Effector memory CD8-positive, alpha-beta T cell (primary cell): ENCODE measurements at places on chromosomes 1 and 21.

GRCh38 chr1:225906467-225906866, 17.5 kb upstream of the LEFTY1 start:
- DNase-seq = no peak

DNA sequence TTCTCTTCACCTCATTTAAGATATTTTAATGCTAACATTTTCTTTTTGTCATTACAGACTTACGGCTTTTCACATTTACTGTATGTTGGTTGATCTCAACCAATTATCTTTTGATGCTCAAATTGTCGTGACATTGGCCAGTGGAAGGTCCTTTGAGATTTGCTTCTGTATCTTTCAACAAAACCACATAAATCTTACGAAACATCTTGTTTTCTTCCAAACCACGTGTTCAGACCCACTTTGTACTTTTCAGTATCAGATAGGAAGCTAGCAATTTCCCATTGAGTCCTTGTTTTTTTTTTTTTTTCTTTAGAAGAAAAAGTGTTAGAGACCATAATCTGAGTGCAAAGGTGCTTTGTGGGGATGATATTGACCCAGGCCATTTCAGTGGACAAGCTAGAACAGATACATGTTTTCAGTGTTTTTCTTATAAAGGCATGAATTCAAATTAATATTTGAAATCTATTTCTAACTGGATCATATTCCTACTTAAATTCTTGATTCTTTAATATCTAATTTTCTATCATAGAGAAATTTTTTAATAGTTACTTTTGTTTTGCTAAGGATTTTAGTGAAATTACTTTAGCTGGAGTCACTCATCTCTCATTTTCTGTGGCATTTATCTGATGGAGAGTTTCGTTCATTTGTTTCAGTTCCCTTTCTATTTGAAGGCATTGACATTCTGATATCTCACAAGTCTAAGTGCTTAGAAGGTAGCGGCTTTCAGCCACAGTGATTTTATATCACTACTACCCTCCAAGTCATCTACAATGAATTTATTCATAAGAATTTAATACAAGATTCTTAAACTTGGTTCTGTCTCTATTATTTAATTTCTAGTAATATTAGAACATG, 26.7 kb downstream of the ATG4C start:
- no peak for DNase-seq

DNA sequence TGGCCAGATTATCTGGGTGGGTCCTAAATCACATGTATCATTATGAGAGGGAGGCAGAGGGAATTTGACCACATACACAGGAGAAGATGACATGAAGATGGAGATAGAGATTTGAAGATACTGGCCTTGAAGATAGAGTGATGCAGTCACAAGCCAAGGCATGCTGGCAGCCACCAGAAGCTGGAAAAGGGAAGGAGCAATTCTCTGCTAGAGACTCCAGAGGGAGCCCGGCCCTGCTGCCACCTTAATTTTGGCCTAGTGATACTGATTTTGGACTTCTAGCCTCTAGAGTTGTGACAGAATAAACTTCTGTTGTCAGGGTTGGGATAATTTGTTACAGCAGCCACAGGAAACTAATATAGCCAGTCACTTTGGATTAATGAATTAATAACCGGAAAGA, 2.2 kb upstream of the PRDM2 start:
- DNase-seq = no peak

DNA sequence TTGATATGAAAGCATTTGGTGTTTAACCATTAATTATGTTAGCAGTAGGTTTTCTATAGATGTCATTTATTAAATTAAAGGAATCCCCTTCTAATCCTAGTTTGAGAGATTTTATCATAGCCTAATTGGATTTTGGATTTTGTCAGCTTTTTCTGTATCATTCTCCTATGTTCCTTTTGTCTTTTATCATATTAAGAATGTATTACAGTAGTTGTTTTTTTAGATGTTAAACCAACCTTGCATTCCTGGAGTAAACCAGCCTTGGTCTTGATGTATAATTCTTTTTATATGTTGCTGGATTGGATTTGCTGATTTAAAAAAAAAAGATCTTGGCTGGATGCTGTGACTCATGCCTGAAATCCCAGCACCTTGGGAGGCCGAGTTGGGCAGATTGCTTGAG, 5.6 kb downstream of the SETDB1 start:
- DNase-seq = no peak

DNA sequence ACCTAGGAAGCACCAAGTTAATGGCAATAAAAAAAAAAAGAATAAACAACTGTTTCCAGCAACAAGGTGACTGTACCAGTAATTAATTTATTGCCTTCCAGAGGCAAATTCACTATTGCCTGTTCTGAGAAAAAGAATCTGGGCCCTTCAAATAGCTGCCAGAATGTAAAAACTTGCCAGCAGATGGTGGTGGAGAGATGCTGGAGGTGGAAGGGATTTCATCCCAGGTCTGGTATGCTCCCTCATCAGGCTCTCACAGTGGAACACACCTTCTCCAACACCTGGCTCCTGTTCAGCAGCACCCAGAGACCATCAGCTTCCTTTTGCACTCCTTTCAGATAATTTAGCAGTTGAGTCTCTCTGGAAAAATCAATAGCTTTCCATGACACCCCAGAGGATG, 792.9 kb upstream of the ADAMTS5 start:
- no peak for DNase-seq

DNA sequence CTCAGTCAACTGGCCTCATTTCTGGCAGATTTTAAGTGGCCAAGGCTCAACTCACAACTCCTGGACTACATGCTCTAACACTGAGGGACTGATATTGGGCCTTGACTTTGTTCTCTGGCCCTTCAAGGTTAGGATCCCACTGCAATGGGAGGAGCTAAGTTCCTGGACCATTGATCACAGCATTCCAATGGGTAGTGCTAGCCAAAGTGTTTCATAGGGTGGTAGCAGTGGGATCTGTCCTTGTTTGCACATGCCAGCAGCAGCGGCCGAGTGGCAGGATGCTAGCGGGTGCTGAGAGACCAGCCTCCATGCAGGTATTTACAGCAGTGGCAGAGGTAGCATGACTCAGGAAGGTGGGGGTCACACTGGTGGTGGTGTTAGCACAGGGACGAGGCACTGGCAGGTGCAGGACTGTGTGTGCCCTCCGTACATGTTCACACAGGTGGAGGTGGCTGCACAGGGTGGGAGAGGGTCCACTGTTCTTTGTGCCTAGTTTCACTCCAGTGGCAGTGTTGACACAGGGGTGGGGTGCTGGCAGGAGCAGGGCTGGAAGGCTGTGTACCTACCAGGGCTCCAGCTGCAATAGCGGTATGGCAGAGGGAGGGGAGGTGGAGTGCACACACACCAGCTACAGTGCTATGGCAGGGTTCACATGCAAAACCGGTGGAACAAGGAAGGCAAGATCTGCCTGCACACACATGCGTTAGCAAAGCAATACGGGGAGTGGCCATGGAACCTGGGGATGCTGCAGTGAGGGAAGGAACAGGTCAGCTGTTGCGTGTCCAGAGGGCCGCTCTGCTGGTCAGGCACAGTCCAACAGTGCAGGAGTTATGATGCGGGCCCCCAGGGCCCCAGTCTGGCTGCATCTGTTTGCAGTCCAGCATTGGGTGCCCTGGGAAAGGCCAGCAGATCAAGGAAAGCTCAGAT, 51.7 kb downstream of the COL24A1 start:
- DNase-seq = no peak

- no peak for DNase-seq
Measured at GRCh38 chr21:29083306-29083705, 9.9 kb upstream of the CCT8 start.

DNA sequence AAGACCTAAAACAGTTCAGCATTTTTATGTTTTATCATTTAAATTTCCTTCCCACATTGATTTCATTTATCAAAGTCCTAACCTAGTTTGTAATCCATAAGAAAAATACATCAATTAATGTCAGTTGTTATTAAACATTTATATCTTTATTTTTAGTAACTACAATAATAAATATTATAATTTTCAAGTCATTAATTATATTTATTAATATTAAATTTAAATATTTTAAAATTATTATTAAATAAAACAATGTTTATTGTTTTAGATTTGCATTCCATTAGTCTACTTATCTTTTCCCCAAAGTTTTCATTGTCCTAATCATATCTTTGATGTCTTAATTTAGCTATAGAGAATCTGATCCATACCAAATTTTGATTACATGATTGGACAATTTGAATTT, 368.9 kb downstream of the PLA2G4A start:
- no peak for DNase-seq

- DNase-seq = no peak
Measured at GRCh38 chr1:205189131-205189530, 22.4 kb downstream of the DSTYK start.

- no peak for DNase-seq
Measured at GRCh38 chr1:119431836-119432235, 16.9 kb downstream of the HSD3B2 start.

DNA sequence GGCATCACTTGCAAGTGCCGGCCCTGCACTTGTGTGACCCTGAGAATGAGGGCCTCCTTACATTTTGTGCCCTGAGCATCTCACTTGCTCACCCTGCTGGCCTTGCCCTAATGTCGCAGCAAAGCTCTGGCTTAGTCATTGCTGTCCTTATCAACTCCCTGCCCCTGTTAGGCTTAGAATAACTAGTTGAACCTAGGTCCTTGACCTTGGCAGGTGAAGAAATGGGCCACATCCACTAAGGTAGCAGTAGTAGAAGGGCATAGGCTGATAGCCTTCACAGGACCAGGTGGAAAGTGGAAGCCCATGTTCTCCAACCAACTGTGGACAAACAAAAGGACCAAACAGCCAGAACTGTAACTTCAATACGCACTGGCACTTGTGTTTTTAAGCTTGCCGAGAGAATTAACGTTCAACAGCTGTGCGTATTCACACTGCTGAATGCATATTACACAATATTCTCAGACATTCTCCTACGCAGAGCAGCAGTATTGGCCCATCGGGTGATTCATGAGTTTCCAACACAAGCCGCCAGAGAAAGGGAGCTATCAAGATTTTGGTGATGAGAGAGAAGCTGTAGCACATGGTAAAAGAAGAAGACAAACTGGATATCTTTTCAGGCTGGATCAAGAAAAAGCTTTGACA, 27.7 kb upstream of the PTGFRN start:
- DNase-seq = no peak

GRCh38 chr1:206713070-206713469, 28.4 kb downstream of the MAPKAPK2 start:
- DNase-seq = peak; percentile 38

DNA sequence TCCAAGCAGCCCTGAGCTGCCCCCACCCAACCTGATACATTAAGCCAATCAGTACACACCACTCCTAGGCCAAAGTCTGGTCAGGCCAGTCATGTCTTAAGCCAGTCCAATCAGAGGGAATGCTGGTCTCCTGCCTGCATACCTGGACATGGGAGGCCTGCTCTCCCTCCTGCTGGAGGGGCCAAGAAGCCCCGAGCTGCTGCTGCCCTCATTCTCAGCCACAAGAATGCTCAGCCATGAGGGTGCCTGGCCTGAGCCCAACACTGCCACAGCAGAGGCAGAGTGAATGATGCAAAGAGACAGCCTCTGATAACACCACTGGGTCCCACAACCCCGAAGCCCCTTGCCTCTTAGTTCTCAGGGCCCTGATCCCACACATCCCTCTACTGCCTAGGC, 23.0 kb downstream of the CHD5 start:
- DNase-seq = no peak
